ENCODE measurements at places on chromosomes 4 and X.

DNA sequence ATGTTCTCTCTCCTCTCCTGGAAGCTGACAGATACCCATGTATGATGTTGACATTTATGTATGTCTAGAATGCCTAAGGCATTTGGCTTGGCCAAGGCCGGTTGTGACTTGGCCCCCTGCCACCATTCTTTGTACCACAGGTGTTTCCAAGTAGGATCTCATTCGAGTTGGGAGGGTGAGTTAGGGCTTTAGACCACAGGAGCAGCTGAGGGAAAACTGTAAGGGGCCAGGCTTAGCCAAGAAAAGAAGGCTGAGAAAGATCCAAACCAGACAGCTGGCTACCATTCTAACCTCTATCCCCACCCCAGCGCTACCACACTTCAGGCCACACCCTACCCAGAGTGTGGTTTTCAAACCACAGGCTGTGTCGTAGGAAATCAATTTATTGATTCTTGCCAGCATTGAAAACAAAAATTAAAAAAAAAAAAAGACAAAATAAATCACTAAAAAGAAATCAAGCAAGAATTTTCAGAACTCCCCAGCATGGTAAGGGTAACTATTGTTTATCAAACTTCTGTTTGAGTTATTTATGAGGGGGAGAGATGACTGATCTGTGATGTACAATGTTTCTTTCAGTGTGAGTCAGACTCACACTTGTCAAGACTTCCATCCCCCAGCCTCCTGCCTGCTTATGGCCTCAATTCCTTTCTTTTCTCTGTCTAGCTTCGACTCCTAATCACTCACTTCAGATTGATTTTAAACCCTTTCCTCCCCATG, 9.9 kb downstream of the TMSB4X start:
- no peak for DNase-seq

DNA sequence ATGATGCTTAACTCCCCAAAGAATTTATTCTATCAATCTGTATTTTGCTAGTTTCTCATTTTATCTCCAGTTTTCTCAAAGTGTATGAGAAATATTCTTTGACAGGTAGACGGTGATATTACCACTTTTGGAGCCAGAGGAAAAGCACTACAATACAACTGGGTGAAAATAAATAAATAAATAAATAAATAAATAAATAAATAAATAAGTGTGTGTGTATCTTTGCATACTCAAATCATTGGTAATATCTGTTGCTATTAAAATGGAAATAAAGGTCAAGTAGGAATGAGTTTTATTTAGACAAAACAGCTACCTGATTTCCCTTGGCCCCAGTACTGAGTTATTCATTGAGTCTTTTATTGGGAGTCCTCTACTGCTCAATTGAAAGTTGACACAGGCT, 114.3 kb downstream of the RBMX2 start:
- DNase-seq: no peak

DNA sequence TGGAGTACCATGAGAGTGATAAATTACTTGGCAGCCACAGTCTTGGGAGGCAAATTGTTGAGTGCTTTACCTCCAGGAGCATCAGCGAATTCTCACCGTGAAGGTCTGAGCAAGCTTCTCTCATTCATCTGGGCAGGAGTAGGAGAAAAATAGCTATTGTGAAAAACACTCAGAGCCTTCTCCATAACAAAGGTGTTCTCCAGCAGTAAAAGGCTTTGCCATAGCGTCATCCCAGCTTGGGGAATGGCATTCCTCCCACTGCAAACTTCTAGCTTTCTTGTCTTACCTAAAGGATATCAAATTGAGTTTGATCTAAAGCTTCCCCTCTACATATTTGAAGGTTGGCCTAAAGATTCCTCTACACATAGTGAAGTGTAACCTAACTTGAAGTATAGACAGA, 29.8 kb upstream of the MAGEA11 start:
- DNase-seq: no peak

GRCh38 chr4:140807491-140808252, 51.5 kb upstream of the TBC1D9 start:
- DNase-seq: no peak

- no peak for DNase-seq
These were observed 380.4 kb upstream of the CPEB2 start for GRCh38 chr4:14621731-14622463.

GRCh38 chrX:20253232-20253543, 13.5 kb downstream of the RPS6KA3 start:
- no peak for DNase-seq

DNA sequence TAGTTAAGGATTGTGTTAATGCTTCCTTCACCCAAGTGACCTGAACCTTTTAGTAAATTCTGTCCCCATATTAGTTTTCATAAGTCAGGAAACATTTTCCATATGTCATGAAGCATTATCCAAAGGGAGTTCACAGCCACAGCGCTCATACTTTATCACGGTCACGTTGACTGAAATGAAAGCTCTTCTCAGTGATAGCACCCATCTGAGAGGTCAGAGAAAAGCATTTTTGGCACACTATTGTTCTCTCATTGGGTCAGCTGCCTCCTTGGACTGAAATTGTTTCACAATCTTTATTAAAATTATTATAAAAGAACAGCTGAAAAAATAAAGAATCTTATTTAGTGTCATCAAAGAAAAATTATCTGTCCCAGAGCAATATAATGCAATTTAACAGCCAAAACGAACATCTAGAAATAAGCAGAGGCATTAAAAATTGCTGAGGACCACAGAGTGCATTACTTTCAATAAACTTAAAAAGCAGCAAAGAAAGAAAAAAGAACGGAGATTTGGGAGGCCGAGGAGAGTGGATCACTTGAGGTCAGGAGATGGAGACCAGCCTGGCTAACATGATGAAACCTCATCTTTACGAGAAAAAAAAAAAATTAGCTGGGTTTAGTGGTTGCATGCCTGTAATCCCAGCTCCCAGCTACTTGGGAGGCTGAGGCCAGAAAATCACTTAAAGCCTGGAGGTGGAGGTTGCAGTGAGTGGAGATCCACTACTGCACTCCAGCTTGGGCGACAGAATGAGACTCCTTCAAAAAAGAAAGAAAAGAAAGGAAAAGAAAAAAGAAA, 680.8 kb upstream of the FAM241A start:
- no peak for DNase-seq

- DNase-seq: no peak
These were observed 47.0 kb downstream of the FGFRL1 start for GRCh38 chr4:1058198-1058996.

DNA sequence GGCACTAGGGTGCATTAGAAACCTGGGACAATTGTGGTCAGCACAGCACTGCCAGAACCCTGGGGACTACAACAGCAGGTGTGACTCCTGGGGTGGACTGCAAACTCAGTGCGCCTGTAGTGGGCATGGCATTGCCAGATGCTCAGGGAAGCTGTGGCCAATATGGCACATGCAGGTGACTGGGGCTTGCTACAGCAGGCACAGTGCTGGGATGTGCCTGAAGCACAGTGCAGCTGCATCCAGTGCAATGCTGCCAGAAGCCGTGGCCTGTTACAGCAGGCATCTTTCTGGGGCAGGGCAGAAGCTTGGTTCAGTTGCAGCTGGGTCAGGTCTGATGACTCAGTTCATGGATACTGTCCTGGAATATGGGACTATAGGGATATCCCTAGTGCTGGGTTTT, 445.8 kb downstream of the CCSER1 start:
- DNase-seq: no peak

GRCh38 chr4:108172231-108172752, 3.6 kb upstream of the LEF1 start:
- DNase-seq: no peak

DNA sequence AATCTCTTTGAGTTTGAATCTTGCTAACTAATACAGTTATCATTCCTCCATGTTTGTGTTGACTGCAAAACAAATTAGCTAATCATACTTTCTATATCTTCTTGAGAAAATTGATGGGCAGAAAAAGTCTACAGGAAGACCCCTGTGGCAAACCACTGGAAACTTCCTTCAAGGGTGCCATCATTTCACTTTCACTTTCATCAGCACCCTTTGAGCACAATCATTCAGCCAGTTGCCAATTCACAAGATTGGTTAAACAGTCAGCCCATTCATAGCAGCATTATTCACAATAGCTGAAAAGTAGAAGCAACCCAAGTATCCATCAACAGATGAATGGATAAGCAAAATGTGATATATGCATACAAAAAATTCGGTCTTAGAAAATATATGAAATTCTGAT, 101.5 kb downstream of the CCDC160 start:
- no peak for DNase-seq

GRCh38 chr4:70706516-70706915, 15.2 kb upstream of the RUFY3 start:
- no peak for DNase-seq

DNA sequence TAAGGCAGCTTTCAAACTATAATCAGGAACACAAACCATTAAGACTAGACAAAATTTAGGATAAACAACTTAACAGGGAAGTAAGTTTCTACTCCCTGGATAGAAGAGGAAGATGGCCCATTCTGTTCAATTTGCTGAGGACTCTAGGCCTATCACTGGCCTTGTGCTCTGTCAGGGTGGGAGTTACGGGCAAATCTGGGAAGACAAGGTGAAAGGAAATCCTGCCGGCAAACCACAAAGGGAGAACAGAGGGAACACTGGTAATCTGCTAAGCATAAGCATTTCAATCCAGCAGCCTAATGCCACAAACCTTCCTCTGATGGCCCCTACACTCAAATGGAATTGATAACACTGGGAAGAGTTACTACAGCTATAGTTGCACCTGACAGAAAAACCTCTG, 8.3 kb downstream of the GPR82 start:
- no peak for DNase-seq

DNA sequence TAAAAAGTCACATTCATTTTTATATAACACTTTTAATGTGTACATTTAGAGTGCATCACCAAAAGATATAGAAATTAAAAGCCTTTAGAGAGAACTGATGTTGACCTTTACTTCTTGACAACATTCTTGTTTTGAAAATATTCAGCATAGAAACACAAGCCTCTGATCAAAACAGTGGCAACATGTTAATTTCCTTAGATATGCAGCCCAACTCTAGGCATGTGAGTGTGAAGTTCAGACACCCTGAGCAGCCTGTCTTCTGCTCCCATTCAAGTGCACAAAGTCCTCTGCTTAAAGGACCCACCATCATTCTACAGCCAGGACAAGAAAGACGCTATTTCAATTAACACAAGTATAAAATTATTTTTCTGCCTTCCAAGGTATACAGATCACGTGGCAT, 60.0 kb downstream of the PPP3CA start:
- DNase-seq: no peak

- DNase-seq: peak; percentile 25
These were observed 814 bp downstream of the SPON2 start for GRCh38 chr4:1171311-1172227.

Data from stimulated activated CD8-positive, alpha-beta memory T cell treated with anti-CD3 and anti-CD28 coated beads, Interleukin-15, amount 100 ng/mL, for 48 hours (primary cell).